SW 1271 (cell line): ENCODE measurements at places on chromosomes 12 and 14.

GRCh38 chr12:94603434-94604365 lies 46.7 kb downstream of the TMCC3 start:
- DNase-seq = no peak

- no peak for DNase-seq
Observed at GRCh38 chr12:79648881-79649280, 41.9 kb downstream of the PAWR start.

DNA sequence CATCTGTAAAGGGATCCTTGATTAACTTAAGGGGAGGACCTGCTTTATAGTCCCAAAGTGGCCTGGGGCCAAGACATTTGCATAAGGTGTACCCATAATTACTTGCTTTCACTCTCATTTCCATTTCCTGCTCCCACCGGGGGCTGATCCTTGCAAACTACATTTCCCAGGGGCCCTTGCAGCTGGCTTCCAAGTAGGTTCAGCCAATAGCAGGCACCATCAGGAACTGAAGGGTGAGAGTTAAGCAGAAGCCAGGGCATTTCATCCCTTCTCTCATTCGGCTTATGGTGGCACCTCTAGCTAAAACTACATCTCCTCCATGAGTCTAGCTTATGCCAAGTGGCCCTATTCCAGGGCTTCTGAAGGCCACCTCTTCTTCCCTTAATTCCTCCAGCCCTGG lies 88.8 kb downstream of the CCDC60 start:
- DNase-seq = no peak

GRCh38 chr12:52956987-52957386 lies 8.1 kb downstream of the KRT18 start:
- no peak for DNase-seq

GRCh38 chr12:40240779-40241178 lies 16.0 kb downstream of the LRRK2 start:
- no peak for DNase-seq

DNA sequence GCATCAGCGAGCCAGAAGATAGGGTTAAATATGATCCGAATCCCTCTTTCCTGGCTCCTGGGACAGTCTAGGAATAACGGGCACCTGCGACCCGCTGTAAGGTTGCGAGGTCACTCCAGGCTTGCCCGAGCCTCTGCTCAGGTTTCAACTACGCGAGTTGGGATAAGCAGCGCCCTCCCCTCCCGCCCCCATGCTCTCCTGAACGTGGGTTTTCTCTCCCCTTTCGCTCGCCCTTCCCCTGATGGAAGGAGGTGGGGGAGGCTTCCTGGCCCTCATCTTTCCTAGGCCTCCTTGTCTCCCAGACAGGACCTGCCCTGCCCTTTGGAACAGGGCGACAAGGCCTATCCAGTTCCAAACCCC lies 753 bp upstream of the ATP5MC2 start:
- DNase-seq = no peak

DNA sequence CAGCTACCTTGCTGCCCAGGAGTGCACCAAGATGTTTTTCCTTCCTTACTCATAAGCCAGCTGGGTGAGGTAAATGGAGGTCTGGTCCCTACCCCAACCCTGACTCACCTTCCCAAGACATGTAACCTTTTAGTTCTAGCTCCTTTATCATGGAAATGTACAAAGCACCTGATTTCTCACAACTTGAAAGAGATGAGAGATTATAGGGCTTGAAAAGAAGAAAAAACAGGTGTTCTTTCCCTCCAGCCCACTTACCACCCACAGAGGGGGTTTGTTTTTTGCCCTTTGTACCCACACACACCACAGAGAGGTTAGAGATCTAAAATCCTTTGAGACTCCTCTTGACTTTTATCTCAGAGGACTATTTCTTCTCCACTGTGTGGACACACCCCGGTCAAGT lies 21.1 kb downstream of the PLXNC1 start:
- no peak for DNase-seq

- DNase-seq = peak; percentile 62
Observed at GRCh38 chr12:57182918-57183575, 33.5 kb upstream of the NXPH4 start.

DNA sequence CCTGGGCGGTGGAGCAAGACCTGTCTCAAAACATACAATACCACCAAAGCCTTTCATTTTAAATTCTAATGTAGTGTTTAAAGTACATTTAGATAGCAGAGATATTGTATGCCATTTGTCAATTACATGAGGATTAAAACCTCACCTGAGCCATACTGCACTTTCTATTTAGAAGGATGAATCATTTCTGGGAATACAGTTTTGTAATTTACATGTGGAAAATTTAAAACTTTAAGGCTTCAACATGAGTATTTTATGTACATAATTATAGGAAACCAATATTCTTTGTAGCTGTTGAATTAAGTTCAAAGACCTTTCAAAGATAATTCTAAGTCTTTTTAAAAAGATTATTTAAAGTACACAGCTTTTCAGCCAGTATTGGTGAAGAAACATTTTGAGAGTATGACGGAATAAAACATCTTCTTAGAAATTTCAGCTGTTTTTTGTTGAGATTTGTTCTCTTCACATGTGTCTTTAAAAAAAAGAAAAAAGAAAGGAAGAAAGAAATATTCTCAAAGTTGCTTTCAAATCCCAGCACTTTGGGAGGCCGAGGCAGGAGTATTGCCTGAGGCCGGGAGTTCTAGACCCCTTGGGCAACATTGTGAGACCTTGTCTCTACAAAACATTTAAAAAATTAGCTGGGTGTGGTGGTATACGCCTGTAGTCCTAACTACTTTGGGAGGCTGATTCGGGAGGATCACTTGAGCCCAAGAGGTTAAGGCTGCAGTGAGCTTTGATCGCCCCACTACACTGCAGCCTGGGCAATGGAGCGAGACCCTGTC lies 34.5 kb upstream of the CCT2 start:
- no peak for DNase-seq

GRCh38 chr14:94770251-94770749 lies 387 bp upstream of the GSC start:
- DNase-seq = no peak

GRCh38 chr12:48029491-48030172 lies 25.4 kb upstream of the COL2A1 start:
- DNase-seq = peak; percentile 63

- no peak for DNase-seq
Observed at GRCh38 chr12:16716928-16717327, 111.0 kb upstream of the LMO3 start.

DNA sequence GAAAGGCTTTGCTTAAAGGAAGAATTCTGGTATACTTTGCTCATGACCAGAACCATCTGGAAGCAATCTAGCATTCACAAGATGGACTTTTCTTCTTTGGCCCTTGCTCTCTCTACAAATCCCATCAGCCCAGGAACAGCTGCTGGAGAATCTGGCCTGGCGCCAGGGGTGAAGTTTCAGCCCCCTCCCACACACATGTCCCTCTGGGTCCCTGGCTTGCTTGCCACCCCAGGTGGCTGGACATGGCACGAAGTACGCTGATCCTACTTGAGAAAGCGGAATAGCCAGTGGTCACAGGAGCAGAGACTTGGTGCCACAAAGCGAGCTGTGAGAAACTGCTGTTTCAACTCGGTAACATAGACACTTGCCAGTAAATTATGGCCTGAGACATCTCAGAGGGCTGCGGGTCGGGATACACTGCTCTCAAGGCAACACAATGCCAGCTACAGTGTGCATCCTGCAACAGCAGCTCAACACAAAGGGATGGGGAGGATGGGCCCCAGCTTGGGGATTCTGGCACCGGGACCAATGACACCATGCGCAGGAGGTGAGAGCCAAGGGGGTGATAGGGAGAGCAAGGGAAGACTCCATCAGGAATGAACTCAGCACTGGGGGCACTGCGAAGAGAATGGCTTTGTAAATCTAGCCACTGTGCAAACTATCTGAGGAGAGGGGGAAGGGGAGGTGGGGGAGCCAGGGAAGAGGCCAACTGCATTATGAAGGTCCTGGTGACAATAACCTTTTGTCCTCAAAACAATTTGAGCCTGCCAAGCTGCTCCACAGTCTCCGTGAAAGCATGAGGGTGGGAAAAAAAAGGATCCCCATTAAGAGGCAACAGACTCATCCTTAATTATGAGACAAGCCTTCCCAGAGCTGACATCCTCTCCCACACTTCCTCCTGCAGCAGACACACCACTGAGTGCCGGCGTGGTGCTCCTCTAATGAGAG lies 219.9 kb downstream of the PPM1H start:
- DNase-seq = no peak

GRCh38 chr14:101737414-101738339 lies 23.8 kb upstream of the PPP2R5C start:
- no peak for DNase-seq

DNA sequence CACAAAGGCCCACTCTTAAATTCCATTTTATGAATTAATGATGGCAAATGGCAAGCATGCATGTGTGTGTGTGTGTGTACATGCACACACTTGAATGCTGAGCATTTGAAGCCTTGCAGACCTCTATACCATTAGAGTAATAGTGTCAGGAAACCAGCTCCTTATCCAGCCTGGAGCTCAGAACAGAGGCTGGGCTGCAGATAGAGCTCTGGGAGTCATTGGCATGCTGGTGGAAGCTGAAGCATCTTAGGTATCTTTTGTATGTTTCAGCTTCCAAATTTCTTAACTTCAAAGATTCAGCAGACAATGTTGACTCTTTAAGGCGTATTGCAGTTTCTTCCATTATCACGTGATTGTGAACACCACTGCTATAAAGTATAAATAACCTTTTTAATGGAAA lies 192.9 kb upstream of the ARHGAP5 start:
- no peak for DNase-seq
